Suppressor macrophage treated with lipopolysaccharide for 4 hours (primary cell): ENCODE measurements at places on chromosomes 7 and 10.

DNA sequence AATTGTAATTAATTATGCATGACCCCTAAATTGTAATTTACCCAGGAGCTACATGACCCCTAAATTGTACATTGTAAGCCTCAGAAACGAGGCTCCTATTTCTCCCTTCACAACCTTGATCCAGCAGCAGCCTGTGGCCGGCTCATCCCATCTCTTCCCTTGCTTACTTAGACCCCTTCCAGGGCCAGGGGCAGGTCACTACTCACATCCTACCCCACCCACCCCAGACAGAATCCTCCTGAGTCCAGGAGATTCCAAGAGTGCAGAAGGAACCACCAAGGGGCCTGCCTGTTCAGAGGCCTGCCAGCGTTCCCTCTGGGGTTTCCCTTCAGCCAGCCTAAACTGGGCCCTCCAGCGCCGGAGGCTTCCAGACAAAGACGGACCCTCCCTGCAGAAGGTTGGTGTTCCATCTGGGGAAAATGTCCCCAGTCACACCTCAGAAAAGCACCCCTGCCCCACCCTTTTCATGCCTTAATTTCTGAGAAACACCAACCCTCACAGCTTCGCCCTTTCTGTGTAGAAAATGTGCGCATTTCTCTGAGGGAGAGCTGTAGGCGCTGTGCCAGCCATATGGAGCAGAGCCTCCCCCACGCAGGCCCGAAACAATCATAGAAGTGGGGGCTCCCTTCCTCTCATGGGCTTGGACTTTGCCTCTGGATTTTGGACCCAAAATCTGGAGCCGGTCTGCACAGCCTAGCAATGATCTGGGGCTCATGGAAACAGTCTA, 19.2 kb downstream of the LEP start:
- no peak for DNase-seq

GRCh38 chr7:151178831-151179230, 8.2 kb downstream of the ASB10 start:
- DNase-seq = no peak

- no peak for DNase-seq
These were observed 27.9 kb upstream of the CUL1 start for GRCh38 chr7:148670807-148671206.

DNA sequence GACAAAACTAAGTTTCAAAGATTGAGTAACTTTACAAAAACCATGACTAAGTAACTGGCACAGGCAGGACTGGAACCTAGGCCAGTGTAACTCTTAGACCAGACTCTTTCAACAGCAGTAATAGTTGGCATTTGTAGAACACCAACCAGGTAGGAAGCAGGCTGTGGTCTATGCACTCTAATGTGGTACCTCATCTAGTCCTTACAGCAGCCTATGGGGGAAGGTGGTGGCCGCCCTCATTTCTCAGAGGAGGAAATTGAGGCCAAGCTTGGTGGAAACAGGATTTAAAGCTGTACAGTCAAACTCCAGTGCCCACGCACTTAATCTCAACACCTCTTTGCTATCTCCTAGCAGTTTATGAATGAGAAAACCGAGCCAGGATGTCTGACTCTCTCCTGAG, 165.4 kb upstream of the LRGUK start:
- DNase-seq = no peak

- DNase-seq = no peak
These were observed 92.4 kb downstream of the SEMA3A start for GRCh38 chr7:84102213-84102612.

DNA sequence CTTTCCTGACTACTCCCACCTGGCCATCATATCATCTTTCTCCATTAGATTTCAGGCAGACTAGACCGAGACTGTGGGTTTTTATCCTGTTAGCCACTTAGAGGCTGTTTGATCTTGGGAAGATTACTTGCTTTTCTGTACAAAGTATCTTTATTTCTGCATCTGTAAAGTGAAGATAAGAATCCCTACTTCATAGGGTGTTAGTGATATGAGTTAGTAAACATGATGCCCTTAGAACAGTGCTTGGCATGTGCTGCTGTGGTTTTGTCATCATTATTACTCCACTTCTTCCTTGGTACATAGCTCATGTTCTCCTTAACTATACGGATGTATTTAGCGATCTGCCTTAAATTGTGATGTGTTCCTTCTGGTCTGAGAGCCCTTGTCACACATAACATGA, 165.2 kb downstream of the AUTS2 start:
- DNase-seq = no peak

- DNase-seq = no peak
These were observed 12.2 kb upstream of the LFNG start for GRCh38 chr7:2507208-2507916.

GRCh38 chr7:113550966-113551365, 367.8 kb downstream of the PPP1R3A start:
- DNase-seq = no peak

DNA sequence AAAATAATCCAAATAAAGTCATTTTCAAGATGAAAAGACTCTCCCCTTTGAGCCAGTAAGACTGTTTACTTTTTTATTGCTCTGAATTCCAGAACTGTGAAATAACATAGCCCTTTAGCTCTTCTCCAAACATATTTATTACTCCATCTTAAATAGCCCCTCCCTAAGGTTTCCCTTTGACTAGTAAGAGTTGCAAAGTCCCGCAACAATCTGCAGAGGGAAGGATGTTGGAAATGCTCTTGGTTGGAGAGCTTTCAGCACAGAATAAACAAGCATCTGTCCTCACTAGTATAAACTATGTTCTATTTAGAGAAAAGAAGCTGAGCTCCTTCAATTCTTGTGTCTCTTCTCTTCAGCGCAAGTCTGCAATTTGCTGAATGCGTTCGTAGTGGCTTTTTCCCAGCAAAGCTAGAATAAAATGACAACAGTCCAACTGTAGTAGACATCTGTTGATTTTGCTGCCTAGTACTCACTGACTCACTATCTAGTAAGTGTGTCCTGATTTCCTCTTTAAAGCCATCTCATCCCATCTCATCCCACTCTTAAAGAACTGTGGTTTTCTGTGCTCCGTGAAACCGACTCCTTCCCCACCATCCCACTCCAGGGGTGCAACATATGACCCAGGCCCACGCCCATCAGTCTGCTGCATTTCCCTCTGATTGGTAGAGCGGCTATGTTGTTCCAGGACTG, 104.0 kb downstream of the FAM107B start:
- DNase-seq = no peak

DNA sequence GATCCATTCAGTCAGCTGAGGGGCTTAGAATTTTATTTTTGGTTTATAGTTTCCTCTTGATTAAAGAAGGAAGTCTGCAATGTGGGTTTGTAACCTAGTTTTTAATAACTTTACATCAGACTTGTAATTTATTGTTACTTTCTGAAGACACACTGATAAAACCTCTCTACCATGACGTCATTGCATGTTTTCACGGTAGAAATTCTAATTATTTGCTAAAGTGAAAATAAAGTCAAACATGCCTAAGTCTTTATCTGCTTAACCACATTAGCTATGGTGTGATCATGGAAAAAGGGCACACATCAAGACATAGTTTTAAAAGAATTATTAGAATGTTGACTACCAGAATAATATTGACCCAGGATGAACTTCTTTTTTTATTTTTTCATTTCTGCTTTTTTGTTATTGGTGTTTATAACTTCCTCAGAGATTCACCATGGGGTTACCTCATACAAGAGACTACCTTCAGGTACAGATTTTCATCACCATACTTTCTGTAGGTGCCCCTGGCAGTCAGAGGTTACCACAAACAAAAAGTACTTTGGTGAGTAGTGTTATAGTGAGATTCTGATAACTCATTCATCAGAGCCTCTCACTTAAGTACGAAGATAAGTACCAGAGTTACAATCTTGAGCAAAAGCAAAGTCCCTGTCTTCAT, 7.0 kb upstream of the PANK1 start:
- no peak for DNase-seq
